Stimulated activated CD4-positive, alpha-beta T cell treated with anti-CD3 and anti-CD28 coated beads, Interleukin-12 subunit alpha, Interleukin-12 subunit beta, amount 100 ng/mL, for 4 hours (primary cell): ENCODE measurements at places on chromosomes 7 and 10.

- DNase-seq: peak; percentile 8
These were observed 26.0 kb upstream of the PRLHR start for GRCh38 chr10:118621304-118621942.

GRCh38 chr10:129786216-129786615 lies 177.9 kb downstream of the EBF3 start:
- DNase-seq: no peak

DNA sequence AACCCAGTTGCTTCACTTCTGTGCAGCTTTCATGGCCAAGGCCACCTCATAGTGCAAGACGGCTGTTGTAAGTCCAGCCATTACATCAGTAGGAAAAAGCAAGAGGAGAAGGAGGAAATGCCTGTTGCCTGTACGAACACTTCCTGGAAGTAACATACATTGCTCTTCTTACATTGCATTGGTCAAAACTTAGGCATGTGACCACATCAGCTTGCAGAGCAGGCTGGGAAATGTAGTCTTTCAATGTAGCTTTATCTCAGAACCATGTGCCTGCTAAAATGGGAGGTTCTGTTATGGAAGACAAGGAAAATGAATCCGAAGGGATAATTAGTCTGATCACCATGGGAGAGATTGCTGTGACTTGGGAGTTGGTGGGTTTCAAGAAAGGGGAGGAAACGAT lies 4.3 kb downstream of the SLC29A3 start:
- DNase-seq: no peak

- DNase-seq: no peak
These were observed 13.1 kb downstream of the TAS2R41 start for GRCh38 chr7:143490717-143491306.

DNA sequence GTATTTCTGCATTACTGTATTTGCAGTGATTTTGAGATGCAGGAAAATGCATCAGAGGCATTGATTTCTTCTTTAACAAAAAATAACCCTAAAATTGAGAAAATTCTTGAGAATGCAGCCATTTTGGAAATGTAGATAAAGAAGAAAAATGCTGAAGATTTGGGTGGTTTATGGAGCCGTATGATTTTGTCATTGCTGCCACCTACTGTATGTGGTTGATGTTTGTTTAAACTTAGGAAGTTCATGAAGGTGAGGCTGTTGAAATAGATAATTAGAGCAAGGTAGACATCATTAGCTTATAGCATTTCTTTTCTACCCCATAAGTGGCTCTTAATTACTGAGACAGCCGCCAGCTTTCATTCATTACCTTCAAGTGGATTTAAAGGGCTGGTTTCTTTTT lies 92.1 kb upstream of the SAMD8 start:
- DNase-seq: no peak

- no peak for DNase-seq
These were observed 759 bp downstream of the NUDT1 start for GRCh38 chr7:2242541-2243429.

GRCh38 chr7:36583318-36583717 lies 141.0 kb downstream of the AOAH start:
- no peak for DNase-seq

DNA sequence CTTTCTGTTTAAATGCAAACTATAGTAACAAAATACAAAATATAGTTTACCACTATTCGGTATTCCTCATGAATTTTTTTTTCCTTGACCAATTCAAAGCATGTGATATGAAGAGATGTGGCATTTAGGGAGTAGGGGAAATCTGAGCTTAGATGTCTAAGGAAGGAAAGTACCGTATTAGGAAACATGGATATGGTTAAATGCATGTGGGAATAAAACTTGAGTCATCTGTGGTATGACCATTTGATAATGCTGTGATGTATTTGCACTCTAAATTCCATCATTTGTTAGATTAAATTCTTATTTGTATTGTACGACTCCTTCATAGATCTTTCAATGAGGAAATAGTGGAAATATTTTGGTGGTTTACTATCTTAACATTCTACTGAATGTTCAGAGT lies 19.7 kb downstream of the AHR start:
- DNase-seq: no peak

DNA sequence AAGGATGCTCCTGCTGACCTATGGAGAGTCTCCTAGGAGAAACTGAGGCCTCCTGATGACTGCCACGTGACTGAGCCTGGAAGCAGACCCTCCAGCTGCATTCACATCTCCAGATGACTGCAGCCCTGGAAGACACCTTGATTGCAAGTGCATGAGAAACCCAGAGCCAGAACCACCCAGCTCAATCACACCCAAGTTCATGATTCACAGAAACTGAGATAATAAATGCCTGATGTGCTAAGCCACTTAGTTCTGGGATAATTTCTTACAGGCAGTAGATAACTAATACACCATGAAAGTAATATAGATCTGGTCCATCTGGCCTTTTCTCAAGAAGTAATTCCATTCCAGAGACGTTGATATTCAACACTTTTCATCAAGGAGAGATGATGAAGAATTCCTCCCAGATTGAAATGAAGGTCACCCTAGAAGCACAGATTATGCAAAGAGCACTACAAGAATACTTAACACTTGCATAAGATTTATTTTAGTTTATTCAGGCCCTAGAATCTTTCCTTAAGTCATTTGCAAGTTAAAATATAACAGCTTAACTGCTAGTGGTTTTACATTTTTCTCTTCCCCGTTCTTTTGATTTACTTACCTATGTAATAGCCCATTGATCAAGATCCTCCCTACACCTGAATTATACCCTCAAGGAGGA lies 208.2 kb upstream of the INHBA start:
- DNase-seq: no peak

GRCh38 chr10:51905032-51905431 lies 205.6 kb upstream of the CSTF2T start:
- no peak for DNase-seq

GRCh38 chr7:2138146-2138765 lies 94.5 kb downstream of the MAD1L1 start:
- peak; percentile 31 for DNase-seq

GRCh38 chr7:101216001-101216859 lies 1.2 kb downstream of the PLOD3 start:
- no peak for DNase-seq

GRCh38 chr10:3197348-3198003 lies 24.9 kb upstream of the PITRM1 start:
- peak; percentile 63 for DNase-seq

DNA sequence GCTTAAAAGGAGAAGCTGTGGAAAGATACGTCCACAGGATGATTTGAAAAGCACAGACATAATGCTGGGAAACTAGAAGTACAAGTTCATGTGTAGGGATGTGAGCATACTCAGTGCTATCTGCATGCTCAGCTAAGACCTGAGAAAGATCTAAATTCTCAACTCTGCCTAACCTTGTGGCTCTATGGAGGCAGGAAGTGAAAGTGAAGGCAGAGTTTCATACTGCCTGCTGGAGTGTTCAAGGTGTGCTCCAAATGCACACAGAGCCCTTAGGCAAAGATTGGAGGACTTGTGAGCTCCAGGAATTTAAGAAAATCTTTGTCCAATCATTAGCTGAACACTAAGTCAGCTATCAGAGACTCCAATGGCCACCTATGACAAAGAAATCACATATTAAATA lies 190.9 kb downstream of the RNLS start:
- DNase-seq: no peak
